ENCODE measurements at places on chromosomes 16 and 17. TPM values are rescaled to one million over a fixed set of nuclear protein-coding genes. Genes with fewer than 3 reads are reported as not detected.

Gene TP53TG3F
- total RNA-seq: not detected

Gene SDR42E1
- total RNA-seq: not detected

Gene ABCC11
- not detected for total RNA-seq

Gene KRTAP9-9
- not detected for total RNA-seq

Gene PERCC1
- total RNA-seq: not detected

Gene PRKCA
- 10.4 TPM for total RNA-seq

Gene PPP1R27
- not detected for total RNA-seq

Gene TBC1D3C
- total RNA-seq: not detected

Gene TRPV3
- not detected for total RNA-seq

Gene COL1A1
- 0.30 TPM for total RNA-seq

Gene FAM20A
- total RNA-seq: 0.94 TPM

Gene KRT20
- total RNA-seq: not detected

Gene SEPTIN1
- not detected for total RNA-seq

Gene FOXN1
- not detected for total RNA-seq

Gene MFAP4
- not detected for total RNA-seq

Gene NPIPB6
- total RNA-seq: 2.0 TPM

Gene HIGD1B
- total RNA-seq: not detected

Gene SYNGR3
- total RNA-seq: 2.0 TPM

Gene KRT222
- not detected for total RNA-seq

Gene MT4
- not detected for total RNA-seq

Gene ITGAD
- 0.19 TPM for total RNA-seq

Gene HS3ST4
- total RNA-seq: not detected

Gene FBXO39
- total RNA-seq: not detected

Gene SCGB1C2
- not detected for total RNA-seq

Gene SMPD3
- total RNA-seq: 0.53 TPM

Gene TERB1
- total RNA-seq: not detected

Gene GNAO1
- total RNA-seq: 6.1 TPM

Gene KCNG4
- total RNA-seq: not detected

Gene IGF2BP1
- 27.8 TPM for total RNA-seq

Gene PRKCB
- not detected for total RNA-seq

Gene PABPN1L
- not detected for total RNA-seq

Gene ANKS3
- 21.2 TPM for total RNA-seq

Gene KIF22
- 128 TPM for total RNA-seq

Gene KRTAP2-2
- not detected for total RNA-seq

Gene CACNG1
- total RNA-seq: not detected

Gene EVI2A
- total RNA-seq: 2.1 TPM

Gene WSB1
- total RNA-seq: 33.0 TPM

Gene HLF
- 0.08 TPM for total RNA-seq

Gene ABCC3
- 22.9 TPM for total RNA-seq

Gene TBKBP1
- 4.7 TPM for total RNA-seq

Gene TP53TG3B
- total RNA-seq: 1.5 TPM

Gene DHRS7C
- total RNA-seq: not detected

Gene C17orf67
- 1.2 TPM for total RNA-seq

Gene MT1H
- total RNA-seq: not detected
